ENCODE measurements at places on chromosomes 1 and 21.

DNA sequence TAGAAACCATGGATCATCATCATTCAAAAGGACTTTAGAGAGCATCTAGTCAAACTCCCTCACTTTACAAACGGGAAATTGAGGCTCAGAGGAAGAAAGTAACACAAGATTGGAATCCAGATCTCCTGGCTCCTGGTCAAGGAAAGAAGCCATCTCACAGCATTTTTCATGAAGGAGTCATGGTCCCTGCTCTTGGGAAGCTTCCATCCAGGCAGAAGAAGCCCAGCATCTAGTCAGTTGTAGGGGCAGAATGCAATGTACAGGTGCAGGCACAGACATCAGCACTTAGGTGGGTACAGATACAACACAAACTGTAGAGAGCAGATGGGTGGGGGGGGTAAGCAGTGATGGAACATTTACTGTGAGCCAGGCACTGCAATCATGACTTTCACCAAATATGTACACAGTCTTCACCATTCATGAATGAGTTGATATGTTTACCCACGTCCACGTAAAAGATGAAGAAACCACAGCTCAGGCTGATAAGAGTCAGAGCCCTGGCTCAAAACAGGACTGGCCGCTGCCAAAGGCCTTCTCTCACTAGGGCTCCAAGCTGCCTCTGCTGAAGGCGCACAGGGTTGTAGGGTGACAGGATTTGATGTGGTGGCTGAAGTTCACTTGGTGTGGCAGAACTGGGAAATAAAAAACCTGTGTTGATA, 44.0 kb downstream of the OPTC start:
- no peak for DNase-seq

- peak; percentile 28 for DNase-seq
These were observed 14.7 kb upstream of the POFUT2 start for GRCh38 chr21:45302082-45303061.

GRCh38 chr1:8113262-8114220, 87.4 kb upstream of the ERRFI1 start:
- no peak for DNase-seq

DNA sequence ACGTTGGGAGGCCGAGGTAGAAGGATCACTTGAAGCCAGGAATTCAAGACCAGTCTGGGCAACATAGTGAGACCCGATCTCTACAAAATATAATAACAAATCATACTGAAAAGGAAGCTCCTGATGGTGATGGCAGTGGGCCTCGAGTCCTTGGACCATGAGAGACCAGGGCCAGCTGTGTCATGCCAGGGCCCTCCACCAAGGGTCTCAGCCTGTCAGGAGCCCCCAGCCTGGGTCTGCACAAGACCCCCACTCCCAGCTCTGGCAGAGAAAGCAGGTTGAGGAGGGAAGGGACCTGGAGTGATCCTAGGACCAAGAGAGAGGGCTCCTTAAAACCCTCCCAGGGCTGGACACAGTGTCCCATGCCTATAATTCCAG, 6.7 kb upstream of the CTRC start:
- DNase-seq = no peak

GRCh38 chr1:44501047-44501890, 96.2 kb downstream of the RNF220 start:
- DNase-seq = no peak

- no peak for DNase-seq
These were observed 212.7 kb upstream of the NRIP1 start for GRCh38 chr21:15277466-15277865.

Measured in stimulated activated CD8-positive, alpha-beta memory T cell treated with anti-CD3 and anti-CD28 coated beads, Interleukin-15, amount 100 ng/mL, for 1 hour (primary cell).